ENCODE measurements at places on chromosomes 1 and 21.

DNA sequence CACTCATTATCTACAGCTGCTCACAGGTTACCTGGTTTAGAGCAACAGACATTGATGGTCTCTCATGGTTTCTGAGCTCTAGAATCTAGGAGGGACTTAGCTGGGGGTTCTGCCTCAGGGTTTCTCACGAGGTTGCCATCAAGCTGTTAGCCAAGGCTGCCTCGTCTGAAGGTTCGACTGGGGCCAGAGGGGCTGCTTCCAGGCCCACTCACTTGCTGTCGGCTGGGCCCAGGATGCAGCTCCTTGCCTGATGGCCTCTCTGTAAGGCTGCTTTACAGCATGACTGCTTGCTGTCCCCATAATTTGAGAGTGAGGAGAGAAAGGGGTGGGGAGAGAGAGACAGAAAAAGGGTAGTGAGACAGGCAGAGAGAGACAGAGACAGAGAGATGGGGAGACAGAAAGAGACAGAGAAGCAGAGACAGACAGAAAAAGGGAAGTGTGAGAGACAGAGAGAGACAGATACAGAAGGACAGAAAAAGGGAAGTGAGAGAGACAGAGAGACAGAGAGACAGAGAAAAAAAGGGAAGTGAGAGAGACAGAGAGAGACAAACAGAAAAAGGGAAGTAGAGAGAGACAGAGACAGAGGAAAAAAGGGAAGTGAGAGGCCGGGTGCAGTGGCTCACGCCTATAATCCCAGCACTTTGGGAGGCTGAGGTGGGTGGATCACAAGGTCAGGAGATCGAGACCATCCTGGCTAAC is 106.8 kb upstream of the C1orf174 start:
- no peak for DNase-seq

DNA sequence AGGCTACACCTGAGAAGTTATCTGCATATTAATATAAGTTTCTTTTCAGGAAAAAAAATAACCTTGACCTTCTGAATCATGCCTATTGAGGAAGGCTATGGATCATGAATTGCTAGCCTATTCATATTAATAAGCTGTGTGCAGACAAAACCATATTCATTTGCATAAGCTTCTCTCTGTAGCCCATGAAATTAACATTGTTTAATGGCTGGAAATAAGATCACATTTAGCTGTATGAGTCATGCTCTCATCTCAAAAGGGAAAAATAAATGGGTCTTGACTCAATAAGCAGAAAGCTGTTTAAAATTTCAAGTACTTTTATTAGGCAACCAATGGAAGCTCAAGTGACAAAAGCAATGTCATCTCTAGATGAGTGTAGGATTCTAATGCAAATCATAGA is 330.0 kb upstream of the DEPDC1 start:
- DNase-seq, result no peak

- no peak for DNase-seq
Measured at GRCh38 chr1:186849826-186850225, 21.1 kb downstream of the PLA2G4A start.

DNA sequence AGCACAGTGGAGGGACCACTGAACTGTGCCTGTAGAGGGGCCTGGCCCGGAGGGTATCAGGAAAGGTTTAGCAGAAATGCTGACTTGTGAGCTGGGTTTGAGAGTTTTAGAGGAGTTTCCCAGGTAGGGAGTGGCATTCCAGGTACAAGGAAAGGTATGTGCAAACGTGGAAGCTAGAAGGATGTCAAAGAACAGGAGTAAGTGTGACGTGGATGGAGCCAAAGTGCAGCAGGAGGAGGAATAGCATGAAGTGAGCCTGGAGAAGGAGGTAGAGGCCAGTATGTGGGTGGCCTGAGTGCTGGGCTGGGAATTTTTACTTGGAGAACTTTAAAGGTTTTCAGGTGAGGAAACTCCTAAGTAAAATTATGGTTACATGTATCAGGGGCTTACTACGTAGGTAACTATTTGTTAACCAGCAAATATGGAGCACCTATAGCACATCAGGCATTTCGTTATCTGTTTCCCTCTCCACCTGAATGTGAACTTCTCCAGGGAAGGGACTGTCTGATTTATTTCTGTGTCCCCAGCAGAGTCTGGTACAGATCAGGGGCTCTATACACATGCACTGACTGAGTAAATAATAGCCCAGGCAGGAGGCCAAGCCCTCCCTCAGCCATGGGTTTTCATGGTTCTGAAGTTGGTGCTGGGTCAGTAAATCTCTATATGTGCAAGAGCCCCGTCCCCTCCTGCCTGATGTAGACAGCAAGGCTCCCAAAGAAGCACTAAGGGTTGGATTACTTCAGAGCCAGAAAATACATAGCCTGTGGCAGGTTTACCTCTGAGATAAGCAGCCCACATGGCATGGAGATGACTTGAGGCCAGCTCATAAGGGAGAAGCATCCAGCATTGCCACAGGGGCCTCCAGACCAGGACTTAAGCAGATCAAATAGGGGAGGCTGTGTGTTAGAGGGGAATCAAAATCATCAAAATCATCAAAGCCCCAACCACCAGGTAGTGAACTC is 43.4 kb downstream of the CDCP2 start:
- no peak for DNase-seq
